ENCODE measurements at places on chromosomes 5 and 9.

DNA sequence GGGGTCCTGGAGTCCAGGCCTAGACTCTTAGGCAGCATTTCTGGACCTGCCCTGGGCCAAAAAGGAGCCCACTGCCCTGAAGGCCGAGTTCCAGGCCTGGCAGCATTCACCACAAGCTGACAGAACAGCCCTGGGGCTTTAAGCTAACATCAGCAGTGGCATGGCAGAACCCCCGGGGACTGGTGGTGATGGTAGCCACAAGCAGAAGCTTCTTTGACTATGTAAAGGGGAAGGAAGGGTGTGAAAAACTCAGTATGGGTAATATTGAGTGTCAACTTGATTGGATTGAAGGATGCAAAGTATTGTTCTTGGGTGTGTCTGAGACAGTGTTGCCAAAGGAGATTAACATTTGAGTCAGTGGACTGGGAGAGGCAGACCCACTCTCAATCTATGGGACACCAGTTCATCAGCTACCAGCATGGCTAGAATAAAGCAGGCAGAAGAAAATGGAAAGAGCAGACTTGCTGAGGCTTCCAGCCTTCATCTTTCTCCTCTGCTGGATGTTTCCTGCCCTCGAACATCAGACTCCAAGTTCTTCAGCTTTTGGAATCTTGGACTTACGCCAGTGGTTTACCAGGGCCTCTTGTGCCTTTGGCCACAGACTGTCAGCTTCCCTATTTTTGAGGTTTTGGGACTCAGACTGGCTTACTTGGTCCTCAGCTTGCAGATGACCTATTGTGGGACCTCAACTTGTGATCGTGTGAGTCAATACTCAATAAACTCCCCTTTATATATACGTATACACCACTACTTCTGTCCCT, 661.0 kb upstream of the C9orf72 start:
- DNase-seq: no peak

GRCh38 chr5:103452089-103452488, 110.5 kb downstream of the NUDT12 start:
- no peak for DNase-seq

DNA sequence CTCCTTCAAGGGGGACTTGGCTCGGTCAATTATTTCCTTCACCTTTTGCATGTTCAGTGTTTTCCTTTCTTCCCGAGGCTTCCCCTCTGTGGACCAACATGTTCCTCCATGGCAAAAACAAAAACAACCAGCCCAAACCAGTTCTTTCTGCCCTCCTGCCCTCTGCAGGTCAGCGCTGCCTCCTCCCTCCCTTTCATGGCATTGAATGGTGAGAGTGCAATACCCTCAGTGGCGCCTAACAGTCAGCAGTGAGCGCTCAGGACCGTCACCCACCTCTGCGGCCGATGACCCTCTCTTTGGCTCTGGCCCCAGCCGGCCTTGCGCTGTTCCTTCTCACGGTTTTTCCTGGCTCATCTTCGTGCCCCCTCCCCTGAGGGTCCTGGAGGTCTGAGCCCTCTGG, 34.4 kb upstream of the GNE start:
- no peak for DNase-seq

GRCh38 chr5:171555160-171555559, 135.7 kb downstream of the FGF18 start:
- no peak for DNase-seq

DNA sequence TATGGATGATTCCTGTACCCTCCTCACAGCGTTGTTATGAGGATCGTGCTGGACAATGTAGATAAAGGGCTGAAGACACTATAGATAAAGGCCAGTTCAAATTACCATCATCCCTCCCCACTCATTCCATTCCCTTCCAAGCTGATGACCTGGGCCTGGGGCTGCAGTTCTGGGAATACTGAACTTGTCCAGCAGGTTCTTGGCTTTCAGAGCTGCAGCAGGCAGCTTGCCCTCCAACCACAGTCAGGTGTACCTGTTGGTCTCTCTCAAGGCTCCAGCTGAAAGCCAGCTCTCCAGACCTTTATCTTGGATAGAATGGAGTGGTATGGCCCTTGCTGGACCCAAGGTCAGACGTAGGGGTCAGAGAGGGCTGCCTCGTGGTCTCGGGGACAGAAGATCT, 92.5 kb downstream of the PCDH1 start:
- DNase-seq: no peak

DNA sequence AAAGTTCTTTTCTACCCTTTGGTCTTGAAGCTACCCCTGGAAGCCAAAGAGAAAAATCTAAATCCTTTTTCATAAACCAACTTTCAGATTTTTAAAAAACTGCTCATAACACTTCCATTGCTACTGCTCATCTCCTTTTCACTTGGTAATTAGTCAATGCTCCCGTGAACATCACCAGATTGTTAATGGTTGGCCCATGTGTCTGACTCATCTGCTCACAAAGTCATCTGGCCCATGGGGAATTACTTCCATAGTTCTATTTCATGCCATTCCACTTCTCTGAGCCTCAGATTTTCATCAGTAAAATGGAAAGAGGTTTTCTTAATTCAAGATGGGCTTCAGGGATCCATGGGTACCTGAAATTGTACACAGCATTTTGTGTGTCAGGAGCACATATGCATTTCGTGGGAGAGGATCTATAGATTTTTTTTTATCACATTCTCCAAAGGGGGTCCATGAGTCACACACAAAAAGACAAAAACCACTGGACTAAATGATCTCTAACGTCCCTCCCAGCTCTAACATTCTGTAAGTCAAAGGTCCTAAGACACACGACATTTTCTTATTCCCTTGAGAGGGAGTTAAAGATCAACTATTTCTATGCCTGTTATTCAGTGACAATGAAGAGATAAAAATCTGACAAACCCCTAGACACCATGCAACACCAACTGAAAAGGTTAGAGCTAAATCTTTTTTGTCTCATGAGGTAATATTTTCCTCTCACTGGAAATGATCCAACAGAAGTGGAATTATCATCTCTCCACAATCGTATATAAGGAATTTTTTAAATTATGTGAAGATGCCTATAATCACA, 75.4 kb downstream of the TEX10 start:
- DNase-seq: no peak

GRCh38 chr9:77291714-77292113, 114.4 kb downstream of the VPS13A start:
- no peak for DNase-seq

GRCh38 chr5:136200761-136201160, 7.8 kb upstream of the SMIM32 start:
- no peak for DNase-seq

GRCh38 chr5:177495243-177496060, 2.0 kb downstream of the PDLIM7 start:
- no peak for DNase-seq

DNA sequence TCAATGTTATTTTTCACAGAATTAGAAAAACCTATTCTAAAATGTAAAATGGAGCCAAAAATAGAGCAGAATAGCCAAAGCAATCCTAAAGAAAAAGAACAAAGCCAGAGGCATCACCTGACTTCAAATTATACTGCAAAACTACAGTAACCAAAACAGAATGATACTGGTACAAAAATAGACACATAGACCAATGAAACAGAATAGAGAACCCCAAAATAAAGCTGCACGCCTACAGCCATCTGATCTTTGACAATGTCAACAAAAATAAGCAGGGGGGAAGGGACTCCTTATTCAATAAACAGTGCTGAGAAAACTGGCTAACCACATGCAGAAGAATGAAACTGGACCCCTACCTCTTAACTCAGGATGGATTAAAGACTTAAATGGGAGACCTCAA, 65.8 kb upstream of the PDE4D start:
- no peak for DNase-seq

GRCh38 chr5:110884005-110884404, 145.2 kb downstream of the SLC25A46 start:
- no peak for DNase-seq

- DNase-seq: no peak
Observed at GRCh38 chr9:129402371-129402739, 218.5 kb downstream of the C9orf50 start.

DNA sequence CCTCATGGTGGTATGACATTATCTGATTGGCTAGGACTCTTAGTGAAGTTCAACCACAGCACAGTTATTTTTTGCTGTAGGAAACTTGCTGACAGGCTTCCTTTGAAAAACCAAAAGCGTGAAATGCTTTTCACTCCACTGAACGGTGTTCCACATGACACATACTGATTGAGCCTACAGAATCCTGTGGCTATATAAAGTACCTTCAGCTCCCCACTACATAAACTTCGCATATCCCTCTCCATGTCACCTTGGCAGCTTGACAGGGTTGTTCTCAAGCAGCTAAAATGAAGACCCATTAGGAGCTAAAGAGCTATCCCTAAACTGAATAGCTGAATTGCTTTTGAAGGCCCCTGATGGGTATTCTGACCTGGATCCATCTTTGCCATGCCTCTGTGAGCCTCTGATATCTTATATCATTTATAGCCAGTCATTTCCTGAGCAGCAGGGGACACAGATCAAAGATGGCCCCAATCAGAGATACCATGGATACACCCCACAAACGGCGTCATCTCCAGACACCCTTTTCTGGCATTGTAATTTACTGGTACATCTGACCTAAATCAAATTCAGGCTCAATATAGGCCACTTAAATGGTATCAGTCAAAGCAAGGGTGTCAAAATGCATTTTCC, 91.5 kb downstream of the APBA1 start:
- no peak for DNase-seq

DNA sequence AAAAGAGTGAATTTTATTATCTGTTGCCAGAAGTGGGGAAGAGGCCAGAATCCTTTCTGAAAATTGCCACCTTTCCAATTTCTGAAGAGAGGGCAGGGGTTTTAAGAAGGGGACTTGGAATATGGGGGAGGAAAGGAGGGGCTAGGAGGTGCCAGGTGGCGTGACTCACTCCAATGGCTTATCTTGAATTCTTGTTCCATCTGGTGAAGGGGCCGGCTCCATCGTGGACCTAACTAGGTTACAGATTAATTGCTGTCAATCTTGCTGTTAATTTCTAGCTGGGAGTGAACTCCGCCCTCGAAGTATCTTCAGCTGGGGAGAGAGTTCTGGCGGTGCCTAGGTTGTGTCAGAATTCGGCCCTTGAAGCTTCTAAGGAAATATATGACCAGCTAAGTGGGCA, 138.7 kb downstream of the YTHDC2 start:
- DNase-seq: no peak

GRCh38 chr9:110021891-110022290, 186.1 kb downstream of the C9orf152 start:
- no peak for DNase-seq

DNA sequence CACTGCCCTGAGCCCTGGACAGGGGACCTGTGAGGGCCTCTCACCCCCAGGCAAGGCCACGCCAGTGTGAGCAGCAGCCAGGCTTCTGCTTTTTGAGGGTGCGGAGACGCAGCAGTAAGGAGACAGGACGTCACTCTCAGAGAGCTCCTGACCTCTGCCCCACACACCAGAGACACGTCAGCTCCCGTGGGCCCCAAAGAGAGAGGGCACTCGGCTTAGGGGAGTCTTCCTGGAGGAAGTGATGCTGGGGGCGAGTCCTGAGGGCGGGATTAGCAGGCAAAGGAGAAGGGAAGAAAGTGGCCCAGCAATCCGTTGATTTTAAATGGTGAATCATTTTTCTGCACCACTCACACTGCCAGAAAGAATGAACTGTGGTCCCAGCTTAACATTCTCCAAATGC, 24.0 kb upstream of the SLC9A3 start:
- DNase-seq: no peak

DNA sequence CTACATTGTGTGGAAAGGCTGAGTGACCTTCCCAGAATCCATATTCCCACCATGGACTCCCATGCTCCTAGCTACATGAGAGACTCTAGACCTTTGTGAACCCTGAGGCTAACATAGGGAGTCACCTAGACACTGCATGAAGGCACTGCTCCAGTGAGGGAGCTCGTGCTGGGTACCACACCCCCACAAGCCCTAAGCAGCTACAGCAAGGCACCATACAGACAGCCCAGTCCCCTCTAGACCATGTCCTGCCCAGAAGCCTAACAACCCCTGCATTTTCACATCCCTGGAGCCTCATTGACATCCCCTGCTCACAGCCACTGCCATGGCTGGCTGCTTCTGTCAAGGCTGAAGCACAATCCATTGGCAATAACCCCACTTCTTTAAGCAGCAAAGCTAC, 176.5 kb upstream of the CTNND2 start:
- no peak for DNase-seq

- no peak for DNase-seq
Observed at GRCh38 chr5:9046756-9047481, 499.0 kb downstream of the SEMA5A start.

- no peak for DNase-seq
Observed at GRCh38 chr5:109161914-109162683, 247.7 kb downstream of the PJA2 start.

DNA sequence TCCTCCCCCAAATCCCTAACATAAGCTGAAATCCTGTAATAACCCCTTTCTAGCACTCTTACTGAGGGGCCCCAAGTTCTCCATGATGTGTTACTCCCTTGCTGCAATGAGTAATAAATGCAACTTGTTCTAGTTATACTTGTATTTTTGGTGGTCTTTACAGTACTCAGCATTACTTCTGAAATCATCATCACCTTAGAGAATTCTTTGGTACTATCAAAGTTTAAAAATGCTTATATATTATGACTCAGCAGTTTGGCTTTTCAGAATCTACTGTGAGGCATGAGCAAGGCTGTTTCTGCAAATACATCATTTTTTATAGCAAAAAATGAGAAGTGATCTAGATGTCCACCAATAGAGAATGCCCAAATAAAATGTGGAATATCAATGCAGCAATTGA, 20.7 kb upstream of the ROPN1L start:
- no peak for DNase-seq

- no peak for DNase-seq
Observed at GRCh38 chr9:114375386-114376175, 12.2 kb downstream of the AKNA start.

DNA sequence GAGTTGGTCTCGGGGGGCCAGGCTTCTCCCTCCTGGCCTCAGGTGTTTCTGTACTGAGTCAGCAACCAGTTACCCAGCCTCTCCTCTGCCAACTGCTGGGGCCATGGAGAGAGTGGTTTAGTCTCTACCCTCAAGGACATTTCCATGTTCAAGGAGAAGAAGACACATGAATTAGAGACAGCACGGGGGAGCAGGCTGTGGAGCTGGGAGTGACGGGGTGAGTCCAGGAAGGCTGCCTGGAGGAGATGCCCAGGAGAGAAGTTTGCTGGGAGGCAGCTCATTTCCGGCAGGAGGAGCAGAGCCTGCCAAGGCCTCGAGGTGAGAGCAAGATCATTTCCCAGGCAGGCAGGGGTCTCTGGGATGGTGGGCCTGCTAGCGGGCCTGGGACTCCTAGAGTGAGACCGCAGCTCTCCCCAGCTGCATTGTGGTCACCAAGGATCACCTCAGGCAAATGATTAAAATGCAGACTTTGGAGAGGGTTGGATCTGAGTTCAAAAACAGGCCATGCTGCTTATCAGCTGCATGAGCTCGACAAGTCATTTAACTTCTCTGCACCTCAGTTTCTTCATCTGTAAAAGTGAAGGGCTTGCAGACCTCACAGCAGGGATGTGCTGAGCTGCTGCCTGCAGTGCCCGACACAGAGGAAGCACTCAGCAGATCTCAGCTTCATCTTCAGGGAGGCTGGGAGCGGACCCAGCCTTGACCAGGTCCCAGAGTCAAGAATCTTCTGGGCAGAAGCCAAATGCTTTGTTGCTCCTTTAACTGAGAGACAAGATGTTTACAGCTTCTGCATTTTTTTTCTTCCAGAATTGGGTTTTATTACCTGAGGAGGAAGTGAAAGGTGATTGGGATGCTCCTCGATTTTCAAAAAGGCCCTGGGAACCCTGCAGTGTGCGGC, 35.2 kb downstream of the NEK6 start:
- DNase-seq: no peak

Measured in stimulated activated CD4-positive, alpha-beta T cell treated with anti-CD3 and anti-CD28 coated beads, Interleukin-4, amount 100 ng/mL, for 4 hours (primary cell).